ENCODE measurements at places on chromosomes 4 and X.

GRCh38 chr4:123397144-123398065 lies 810 bp downstream of the SPRY1 start:
- peak; percentile 46 for DNase-seq

DNA sequence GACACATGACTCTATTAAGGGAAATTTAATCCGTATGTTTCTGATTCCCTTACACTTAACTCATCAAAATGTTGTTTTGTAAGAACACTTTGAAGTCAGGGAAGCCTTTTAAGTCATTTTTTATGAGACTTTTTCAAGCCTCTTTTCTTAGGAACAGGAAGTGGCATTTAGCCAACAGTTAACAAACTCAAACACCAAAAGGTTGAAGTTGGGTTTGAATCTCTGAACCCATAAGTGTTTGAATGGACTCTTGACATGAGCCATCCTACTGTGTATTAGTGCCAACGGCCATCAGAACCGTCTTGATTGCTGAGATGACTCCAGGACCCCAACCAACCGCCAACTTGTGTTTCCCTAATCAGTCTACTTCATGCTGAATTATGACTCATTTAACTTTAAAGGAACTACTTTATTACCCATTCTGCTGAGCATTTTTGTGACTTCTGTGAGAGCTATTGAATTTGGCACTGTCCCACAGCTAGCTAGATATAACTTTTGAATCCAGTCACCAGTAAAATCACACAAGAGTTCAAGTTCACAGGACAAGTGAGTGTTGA lies 209.1 kb upstream of the FAT1 start:
- DNase-seq, result no peak

- no peak for DNase-seq
Measured at GRCh38 chr4:128068918-128069317, 7.8 kb downstream of the LARP1B start.

GRCh38 chr4:7557456-7557855 lies 122.7 kb upstream of the PSAPL1 start:
- no peak for DNase-seq

- no peak for DNase-seq
Measured at GRCh38 chrX:2317527-2318055, 183.2 kb downstream of the DHRSX start.

- no peak for DNase-seq
Measured at GRCh38 chr4:20423420-20423819, 171.7 kb downstream of the SLIT2 start.

GRCh38 chr4:83779103-83780052 lies 243.5 kb downstream of the GPAT3 start:
- no peak for DNase-seq

DNA sequence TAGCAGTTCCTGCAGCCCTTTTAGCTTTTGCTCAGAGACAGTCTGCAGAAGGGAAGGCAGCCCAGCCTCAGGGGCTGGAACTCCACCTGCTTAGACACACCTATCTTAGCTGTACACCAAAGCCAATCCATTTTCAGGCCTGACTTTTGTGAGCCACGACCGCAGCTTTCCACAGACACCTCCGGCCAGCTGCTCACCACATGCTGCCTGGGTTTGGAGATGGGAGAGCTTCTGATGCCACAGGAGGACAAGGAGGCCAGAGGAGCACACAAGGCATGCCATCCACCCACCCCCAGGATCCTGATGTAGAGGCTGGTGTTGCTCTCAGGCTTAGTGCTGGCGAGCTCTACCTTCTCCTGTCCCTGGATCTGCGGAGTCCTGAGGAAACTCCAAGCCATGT lies 141.8 kb upstream of the NALF2 start:
- DNase-seq, result no peak

- DNase-seq, result no peak
Measured at GRCh38 chr4:184526228-184526627, 51.9 kb upstream of the IRF2 start.

GRCh38 chrX:39152106-39152649 lies 350.9 kb downstream of the MID1IP1 start:
- peak; percentile 91 for DNase-seq

- no peak for DNase-seq
Measured at GRCh38 chr4:116058129-116058528, 944.7 kb upstream of the NDST4 start.

DNA sequence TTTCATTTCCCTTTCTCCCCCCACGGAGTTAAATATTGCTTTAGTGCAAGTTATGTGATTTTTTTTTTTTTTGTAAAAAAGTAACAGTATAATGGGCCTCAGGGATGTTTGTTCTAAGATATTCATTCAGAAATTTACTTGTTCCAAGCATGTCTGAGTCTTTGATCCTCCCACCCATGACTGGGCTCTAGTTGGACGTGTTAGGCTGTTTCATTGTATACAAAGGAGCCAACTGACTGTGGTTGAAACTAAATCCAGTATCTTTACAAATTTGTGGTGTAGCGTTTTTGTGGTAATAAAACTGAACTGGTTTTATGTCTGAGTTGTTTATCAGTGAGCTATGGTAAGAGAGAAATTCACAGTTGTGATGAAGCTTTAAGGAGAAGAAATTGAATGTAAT lies 74.1 kb downstream of the DOCK11 start:
- DNase-seq, result no peak

DNA sequence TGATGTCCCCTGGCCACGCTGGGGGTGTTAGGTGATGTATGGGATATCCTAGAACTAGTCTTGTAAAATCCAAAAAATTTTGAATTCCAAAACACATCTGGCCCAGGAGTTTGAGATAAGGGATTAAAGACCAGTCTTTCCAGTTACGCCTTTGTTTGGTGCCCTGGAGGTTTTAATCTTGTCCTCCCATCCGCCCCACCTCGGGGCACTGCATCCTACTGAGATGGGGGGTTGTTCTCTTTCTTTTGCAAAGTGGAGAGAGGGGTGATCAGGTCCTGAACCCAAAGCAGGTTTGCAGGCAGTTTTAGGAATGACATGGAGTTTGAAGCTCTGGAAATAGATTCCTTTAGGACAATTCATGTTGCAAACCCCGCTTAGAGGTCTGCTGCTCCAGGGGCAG lies 1.8 kb downstream of the SUV39H1 start:
- no peak for DNase-seq

- DNase-seq, result no peak
Measured at GRCh38 chrX:40755291-40756249, 20.2 kb upstream of the MED14 start.

DNA sequence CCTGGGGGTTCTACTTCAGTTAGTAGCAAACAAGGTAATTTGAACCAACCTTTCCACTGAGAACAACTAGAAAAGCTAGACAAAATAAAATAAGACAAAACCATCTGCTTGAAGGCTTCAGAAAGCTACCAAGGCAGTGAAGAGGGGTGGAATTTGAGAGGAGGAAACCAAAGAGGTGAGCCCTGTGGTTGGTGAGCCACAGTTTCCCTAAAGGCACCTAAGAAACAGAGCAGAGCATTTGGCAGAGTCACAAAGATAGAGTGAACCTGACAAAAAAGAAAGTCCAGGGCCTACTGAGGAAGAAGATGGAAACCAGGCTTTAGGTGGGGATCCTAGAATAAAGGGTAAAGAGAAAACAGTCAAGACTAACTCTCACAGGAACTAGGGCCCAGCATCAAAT lies 44.3 kb downstream of the CHST7 start:
- no peak for DNase-seq

DNA sequence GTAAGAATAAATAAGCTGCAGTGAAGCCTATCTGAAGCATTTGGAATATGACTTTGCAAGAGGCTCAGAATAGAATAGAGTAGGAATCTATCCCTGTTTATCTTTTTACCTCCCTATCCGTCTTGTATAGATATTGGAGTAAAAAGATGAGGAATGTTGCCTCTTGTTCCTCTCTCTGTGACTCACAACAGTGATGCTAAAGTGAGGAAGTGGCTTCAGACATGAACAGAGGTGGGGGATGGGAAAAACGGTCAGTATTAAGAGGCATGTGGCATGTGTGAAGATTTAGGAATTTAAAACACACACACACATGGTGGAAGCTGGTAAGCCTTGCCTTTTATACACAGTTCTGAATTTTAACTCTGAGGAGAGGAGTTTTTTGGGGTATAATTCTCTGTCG lies 3.8 kb upstream of the DCAF4L1 start:
- DNase-seq, result no peak

- no peak for DNase-seq
Measured at GRCh38 chr4:1463927-1464540, 57.8 kb upstream of the NKX1-1 start.

DNA sequence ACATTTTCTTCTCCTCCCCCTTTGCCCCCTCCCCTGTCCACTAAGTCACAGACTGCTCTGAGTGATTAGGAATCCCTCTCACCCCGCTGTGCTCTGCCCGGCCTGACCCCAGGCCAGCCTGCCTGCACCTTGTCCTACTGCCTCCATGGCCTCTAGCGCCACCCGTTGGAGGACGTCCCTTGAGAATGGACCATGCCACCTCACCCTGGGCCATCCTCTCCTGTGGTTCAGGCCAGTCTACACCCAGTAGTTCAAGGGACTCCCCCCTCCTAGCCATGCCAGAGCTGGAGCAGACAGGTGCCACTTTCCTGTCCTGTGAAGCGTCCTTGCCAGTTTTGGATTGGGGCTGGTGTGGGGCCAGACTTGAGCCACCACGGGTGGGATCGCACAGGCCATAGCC lies 9.7 kb upstream of the IRAK1 start:
- no peak for DNase-seq

GRCh38 chr4:97367878-97368277 lies 775.4 kb downstream of the STPG2 start:
- no peak for DNase-seq

DNA sequence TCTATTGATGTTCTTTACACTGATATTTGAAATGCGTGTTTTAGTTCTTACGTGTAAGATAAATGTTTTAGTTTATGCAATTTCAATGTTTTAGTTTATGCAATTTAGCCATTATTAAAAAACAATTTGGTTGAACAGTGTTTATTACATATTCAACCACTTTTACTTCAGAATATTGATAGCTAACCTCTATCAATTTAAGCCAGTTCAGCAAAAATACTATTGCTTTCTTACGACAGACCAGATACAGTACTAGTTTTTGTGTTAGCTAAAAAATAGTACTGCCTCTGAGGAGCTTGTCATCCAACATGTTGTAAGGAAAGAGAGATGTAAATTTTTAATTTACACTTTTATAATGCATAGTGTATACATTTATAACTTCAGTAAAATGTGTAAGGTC lies 361.7 kb upstream of the FAT1 start:
- no peak for DNase-seq

DNA sequence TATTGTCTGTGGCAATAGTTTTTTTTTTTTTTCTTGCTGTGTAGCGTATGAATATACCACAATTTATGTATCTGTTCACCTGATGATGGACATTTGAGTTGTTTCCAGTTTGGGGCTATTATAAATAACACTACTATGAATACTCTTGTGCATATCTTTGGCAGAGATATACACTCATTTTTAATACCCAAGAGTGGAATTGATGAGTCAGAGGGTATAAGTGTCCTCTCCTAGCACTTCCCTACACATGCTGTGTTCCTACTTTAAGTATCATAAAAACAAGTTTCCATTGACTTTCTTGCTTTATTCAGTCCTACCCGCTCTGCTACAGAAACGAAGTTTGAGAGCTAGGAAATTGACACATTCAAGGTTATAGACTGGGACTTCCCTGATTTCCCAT lies 39.8 kb downstream of the XIAP start:
- DNase-seq, result no peak

- no peak for DNase-seq
Measured at GRCh38 chr4:26779224-26779623, 81.4 kb upstream of the STIM2 start.

- DNase-seq, result no peak
Measured at GRCh38 chrX:7447801-7448499, 300.0 kb upstream of the PUDP start.

- DNase-seq, result no peak
Measured at GRCh38 chr4:79964020-79964399, 109.0 kb downstream of the ANTXR2 start.

DNA sequence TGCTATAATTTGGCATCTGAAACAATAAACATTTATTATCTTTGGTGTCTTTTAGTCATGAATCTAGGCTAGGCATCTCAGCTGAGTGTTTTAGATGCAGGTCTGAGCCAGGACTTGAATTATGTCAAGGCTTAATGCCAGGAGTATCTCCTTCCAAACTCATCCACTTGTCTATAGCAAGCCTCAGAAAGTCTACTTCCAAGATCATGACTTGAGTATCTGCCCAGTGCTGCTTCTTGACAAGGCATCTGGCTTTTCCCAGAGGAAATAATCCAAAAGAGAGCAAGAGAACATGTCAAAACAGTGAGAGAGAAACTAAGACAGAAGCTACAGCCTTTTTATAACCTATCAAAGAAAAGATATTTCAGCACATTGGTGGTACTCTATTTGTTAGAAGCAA lies 1052.1 kb upstream of the PCDH10 start:
- no peak for DNase-seq

DNA sequence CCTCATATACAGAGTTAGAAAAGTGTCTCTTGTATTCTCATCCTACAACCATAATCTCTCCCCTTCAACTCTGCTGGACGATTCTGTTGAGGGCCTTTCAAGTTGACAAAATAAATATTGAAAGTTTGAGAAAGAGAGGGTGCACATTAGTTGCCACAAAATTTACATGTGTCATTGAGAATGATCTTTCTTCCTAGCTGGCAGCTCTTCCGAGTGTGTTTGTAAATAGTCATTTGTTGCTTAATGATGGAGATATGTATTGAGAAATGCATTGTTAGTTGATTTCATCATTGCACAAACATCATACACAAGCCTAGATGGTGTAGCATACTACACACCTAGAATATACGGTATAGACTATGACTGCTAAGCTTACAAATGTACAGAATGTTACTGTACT lies 632.8 kb upstream of the AMOT start:
- DNase-seq, result no peak

- DNase-seq, result no peak
Measured at GRCh38 chr4:159155119-159155518, 52.2 kb downstream of the RAPGEF2 start.

DNA sequence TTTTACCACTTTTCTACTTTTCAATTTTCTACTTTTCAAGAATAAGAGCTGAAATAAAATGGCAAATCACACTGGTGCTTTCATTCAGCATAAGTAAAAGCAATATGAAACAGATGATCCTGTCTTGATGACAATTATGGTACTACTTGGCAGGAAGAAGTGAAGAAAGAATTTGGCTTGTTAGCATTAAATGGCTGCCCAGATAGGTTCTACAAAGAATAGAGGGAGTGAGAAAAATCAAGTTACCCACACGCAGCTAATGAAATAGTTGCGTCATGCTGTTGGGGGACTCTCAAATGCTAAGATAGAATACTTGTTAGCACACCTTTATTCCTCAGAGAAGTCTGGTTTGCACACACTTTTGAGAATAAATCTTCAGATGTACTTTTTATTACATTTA lies 12.5 kb upstream of the LCORL start:
- no peak for DNase-seq

All from NCI-H2081 (cell line).